ENCODE measurements at places on chromosomes 16 and 17.

GRCh38 chr17:57972151-57972550 is 15.9 kb downstream of the VEZF1 start:
- no peak for DNase-seq

GRCh38 chr17:73679476-73679875 is 35.2 kb upstream of the SDK2 start:
- DNase-seq: no peak

DNA sequence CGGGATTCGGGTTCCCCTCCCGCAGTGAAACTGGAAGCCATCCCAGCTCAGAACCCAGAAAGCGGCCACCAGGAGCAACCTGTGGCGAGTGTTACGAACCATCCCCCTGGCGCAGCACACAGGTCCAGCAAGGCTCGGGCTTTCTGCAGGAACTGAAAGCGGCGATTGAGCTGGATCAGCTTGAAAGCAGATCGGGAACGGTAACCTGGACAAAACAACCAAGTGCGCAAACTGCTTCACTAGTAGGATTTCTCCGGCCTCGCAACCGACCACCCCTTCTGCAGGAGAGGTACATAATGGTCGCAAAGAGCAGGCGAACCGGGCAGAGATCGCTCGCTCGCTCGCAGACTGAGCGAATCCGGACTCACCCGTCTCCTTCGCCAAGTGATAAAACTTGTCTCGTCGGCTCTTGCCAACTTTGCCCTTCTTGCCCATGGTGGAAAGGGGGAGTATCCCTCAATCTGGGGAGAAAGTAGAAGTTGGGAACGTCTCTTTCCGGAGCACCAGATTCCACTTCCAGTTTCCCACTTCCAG is 696 bp upstream of the PSMC5 start:
- no peak for DNase-seq

DNA sequence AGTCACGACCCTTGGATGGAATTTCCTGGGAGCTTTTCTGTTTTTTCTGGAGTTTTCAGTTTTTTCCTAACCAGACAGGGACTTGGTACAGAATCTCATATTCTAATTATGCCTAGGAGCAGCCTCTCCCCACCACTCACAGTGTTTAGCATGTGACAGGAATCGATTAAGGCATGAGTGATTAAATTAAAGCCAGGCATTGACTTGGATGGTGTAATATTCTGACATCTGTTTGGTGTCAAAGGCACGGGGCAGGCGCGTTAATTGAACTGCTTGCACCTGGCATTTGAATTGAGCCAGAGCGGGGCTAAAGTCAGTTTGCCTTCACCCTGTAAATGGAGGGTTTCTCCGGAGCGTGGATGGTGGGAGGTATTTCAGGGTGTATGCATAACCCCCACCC is 11.9 kb downstream of the MAPT start:
- no peak for DNase-seq

DNA sequence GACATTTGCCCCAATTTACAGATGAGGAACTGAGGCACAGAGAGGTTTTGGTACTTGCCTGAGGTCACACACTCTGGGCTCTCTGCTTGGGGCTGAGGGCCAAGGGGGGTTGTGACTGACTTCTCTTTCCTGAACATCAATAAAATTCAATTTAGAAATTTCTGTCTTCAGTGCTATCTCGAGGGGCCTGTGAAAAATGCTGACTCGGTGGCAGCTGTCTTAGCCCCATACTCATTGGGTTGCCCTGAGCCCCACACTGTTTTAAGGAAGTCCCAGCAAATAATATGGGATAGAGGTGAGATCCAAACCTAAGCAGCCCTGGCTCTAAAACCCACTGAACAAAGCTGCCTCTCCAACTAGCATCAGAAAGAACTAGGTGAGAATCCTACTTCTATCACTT is 7.0 kb upstream of the BRCA1 start:
- DNase-seq: no peak
